ENCODE measurements at places on chromosomes 7 and 10. TPM values are rescaled to one million over a fixed set of nuclear protein-coding genes. Genes with fewer than 3 reads are reported as not detected.

Gene OPALIN
- total RNA-seq = not detected

Gene MEST
- total RNA-seq = 317 TPM

Gene TWIST1
- total RNA-seq = 18.6 TPM

Gene GHRHR
- total RNA-seq = not detected

Gene HOXA9
- total RNA-seq = 0.28 TPM

Measured in IMR-90 (cell line).